PC-3 (cell line): ENCODE measurements at places on chromosomes 7 and 10.

- H3K36me3 ChIP-seq: no peaks in the 10 kb centered on the region
- H3K27ac ChIP-seq: no peak overlapping the region
- H3K4me1 ChIP-seq: peaks cover 34% of the 10 kb centered on the region
- no peak overlapping the region for H3K4me3 ChIP-seq
- no peaks in the 10 kb centered on the region for H3K27me3 ChIP-seq
Observed at GRCh38 chr10:50421026-50421719, 169.9 kb upstream of the ASAH2 start.

DNA sequence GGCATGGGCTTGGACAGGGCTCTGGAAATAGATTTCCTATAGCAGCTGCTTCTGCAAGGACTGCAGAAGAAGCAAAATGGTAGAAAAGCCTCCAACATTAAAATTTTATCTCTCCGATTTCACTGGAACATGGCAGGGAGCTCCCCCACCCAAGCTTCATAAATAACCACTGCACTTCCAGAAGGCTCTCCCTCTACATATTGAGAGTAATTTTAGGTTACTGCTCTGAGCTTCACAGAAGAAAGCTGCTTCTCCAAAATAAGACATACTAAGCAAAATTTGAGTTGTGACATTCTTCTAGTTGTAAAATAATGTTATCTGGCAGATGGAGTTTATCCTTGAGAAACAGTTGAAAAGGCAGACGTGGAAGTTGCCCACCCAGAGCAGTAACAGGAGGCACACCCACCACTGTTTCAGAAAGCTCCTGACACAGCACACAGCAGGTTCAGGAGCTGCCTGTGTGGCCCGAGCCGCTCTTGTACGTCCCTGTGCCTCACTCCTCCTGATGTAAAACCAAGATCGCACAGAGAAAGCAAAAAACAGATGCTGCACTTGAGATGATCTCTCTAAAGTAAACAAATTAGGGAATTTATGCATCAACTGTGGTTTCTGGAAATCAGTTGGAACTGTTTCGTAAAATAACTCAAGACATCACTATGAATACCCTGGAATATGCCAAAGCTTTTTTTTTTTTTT is 621.0 kb downstream of the PARD3 start:
- H3K36me3 ChIP-seq: no peaks in the 10 kb centered on the region
- H3K4me1 ChIP-seq: peaks cover 6% of the 10 kb centered on the region
- H3K4me3 ChIP-seq: no peak overlapping the region
- H3K27ac ChIP-seq: no peak overlapping the region

DNA sequence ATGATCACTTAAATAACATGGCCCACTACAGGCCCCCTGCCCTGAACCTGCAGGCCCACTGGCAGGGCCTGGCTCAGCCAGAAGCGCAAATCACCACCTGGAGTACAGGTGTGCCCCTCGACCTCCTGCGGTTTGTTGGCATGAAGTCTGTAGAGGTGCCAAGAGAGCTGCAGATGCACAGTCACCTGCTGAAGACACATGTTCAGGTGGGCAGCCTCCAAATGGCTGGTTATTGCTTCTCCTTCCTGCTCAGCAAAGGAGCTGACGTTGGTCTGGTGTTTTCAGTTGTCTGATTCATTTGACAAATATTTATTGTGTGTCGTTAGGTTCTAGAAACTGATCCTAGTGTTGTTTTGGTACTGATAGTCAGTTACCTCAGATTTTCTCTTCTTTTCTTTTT is 29.0 kb downstream of the DHTKD1 start:
- peaks cover 11% of the 10 kb centered on the region for H3K4me1 ChIP-seq
- no peaks in the 10 kb centered on the region for H3K36me3 ChIP-seq
- no peaks in the 10 kb centered on the region for H3K27me3 ChIP-seq
- peak overlapping the region; percentile 25; the same call in 1 of the 2 replicates for H3K27ac ChIP-seq

DNA sequence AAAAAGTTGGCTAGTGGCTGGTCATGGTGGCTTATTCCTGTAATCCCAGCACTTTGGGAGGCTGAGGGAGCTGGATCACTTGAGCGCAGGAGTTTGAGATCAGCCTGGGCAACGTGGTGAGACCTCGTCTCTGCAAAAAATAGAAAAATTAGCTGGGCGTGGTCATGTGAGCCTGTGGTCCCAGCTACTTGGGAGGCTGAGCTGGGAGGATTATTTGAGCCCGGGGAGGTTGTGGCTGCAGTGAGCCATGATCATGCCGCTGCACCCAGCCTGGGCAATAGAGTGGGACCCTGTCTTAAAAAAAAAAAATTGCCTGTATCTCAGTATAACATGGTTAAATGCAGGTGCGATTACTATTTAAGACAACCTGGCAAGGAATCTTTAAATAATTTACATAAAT is 61.0 kb downstream of the ADD3 start:
- H3K27ac ChIP-seq: no peak overlapping the region
- no peaks in the 10 kb centered on the region for H3K27me3 ChIP-seq
- H3K4me1 ChIP-seq: peaks cover 6% of the 10 kb centered on the region; the same call in 1 of the 2 replicates
- no peaks in the 10 kb centered on the region for H3K36me3 ChIP-seq
- no peak overlapping the region for H3K4me3 ChIP-seq
- DNase-seq: no peak

DNA sequence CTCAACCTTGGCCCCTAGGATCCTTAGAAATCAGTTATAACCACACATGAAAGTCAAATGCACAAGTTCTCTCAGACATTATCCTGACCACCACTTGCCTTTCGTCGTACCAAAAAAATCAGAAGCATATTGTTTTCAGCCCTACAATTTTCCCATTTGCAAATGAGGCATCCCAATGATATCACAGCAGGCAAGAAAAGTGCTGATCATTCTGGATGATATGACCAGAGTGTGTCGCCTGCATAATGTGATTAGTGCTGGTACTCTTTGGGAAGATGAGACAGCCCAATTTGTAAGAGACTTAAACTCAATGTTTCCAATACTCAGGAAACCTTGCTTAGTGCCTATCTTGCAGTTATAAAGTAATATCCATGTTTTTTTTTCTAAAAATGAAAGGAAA is 168.0 kb downstream of the SORCS1 start:
- no peak overlapping the region for H3K4me3 ChIP-seq
- H3K27me3 ChIP-seq: peaks cover 77% of the 10 kb centered on the region
- no peak overlapping the region for H3K27ac ChIP-seq
- H3K36me3 ChIP-seq: no peaks in the 10 kb centered on the region

GRCh38 chr7:2106924-2107323 is 125.8 kb downstream of the MAD1L1 start:
- H3K27ac ChIP-seq: no peak overlapping the region
- H3K27me3 ChIP-seq: no peaks in the 10 kb centered on the region

GRCh38 chr7:110964775-110965174 is 126.2 kb upstream of the LRRN3 start:
- no peaks in the 10 kb centered on the region for H3K4me1 ChIP-seq
- no peak overlapping the region for H3K4me3 ChIP-seq
- no peaks in the 10 kb centered on the region for H3K27me3 ChIP-seq
- no peak for DNase-seq
- no peak overlapping the region for H3K27ac ChIP-seq
- H3K36me3 ChIP-seq: no peaks in the 10 kb centered on the region

- no peaks in the 10 kb centered on the region for H3K36me3 ChIP-seq
- no peak for DNase-seq
- no peaks in the 10 kb centered on the region for H3K27me3 ChIP-seq
- no peak overlapping the region for H3K27ac ChIP-seq
Observed at GRCh38 chr7:11188529-11189310, 215.0 kb downstream of the PHF14 start.

DNA sequence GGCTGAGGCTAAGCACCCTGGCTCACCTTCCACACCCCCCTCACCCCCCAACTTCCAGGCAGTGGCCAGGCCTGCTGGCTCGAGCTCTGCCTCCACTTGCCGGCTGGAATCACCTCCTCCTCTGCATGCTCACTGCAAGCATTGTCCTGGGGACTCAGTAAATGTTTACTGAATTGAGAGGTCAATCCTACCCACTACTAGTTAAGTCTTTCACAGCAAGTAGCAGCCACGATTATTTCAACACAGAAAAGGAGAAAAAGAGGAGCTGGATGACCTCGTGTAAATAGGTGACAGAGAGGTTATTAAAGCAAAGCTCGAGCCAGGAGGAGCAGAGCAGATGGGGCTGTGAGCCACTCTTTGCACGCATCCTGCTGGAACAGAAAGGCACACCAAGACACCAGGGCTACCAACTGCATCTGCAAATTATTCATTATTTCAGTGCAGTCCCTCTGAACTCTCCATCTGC is 32.1 kb downstream of the HIPK2 start:
- no peak for DNase-seq
- H3K36me3 ChIP-seq: peaks cover 27% of the 10 kb centered on the region; the same call in 1 of the 2 replicates
- no peak overlapping the region for H3K27ac ChIP-seq
- H3K4me1 ChIP-seq: peaks cover 26% of the 10 kb centered on the region
- H3K4me3 ChIP-seq: no peak overlapping the region
- no peaks in the 10 kb centered on the region for H3K27me3 ChIP-seq

- no peaks in the 10 kb centered on the region for H3K27me3 ChIP-seq
- no peak overlapping the region for H3K4me3 ChIP-seq
Observed at GRCh38 chr10:58839771-58840170, 327.1 kb downstream of the BICC1 start.

DNA sequence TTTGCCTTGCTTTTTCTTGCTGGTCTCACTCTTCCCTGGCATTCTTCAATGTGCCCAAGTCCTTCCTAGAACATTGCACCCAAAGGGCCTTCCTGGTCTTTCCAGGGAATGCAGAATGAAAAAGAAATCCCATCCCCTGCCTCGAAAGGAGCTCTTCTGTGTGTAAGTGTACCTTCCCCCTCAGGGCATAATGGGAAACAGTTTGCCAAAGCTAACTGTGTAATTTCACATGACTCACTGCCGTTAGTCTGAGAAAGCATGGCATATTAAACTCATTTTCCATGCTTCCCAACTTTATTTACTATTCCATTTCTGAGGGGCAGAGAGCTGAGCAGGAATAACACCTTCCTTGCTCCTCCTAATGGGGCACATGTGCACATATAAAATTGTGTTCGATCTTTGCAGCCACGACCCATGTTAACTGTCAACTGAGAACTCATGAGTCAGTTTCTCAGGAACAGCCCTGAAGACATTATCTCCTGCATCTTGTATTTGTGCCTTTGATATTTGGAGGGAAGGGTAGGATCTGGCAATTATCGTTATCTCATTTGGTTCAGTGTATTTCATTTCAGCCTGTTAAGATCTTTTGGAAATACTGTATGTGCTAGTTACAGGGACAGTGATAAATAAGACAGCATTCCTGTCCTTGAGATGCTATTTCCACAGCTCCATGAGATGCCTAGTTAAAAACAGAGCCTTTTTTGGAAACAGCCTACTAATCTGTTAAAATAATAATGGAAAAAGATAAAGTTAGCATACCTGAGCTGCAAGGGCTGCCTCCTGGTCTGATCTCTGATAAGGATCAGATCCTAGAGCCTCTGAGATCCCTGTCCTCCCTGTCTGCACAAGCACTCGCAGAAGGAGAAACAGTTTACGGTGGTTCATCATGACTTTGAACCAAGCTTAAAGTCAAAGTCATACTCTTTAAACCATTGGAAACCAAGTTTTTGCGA is 42.3 kb downstream of the IKZF1 start:
- no peaks in the 10 kb centered on the region for H3K36me3 ChIP-seq
- H3K27ac ChIP-seq: no peak overlapping the region
- DNase-seq: peak; percentile 77
- H3K4me1 ChIP-seq: peaks cover 5% of the 10 kb centered on the region; the same call in 1 of the 2 replicates
- peaks cover 93% of the 10 kb centered on the region for H3K27me3 ChIP-seq

- no peak overlapping the region for H3K4me3 ChIP-seq
- DNase-seq: no peak
- peaks cover 73% of the 10 kb centered on the region for H3K36me3 ChIP-seq
- H3K27me3 ChIP-seq: no peaks in the 10 kb centered on the region
Observed at GRCh38 chr10:73366381-73367298, 8.0 kb upstream of the CFAP70 start.

- H3K27me3 ChIP-seq: no peaks in the 10 kb centered on the region
- H3K4me1 ChIP-seq: peaks cover 25% of the 10 kb centered on the region
- peak within 1 kb of the TSS; percentile 75 for H3K4me3 ChIP-seq
- DNase-seq: peak; percentile 48
- H3K27ac ChIP-seq: peak within 1 kb of the TSS; percentile 71
- no peaks in the 10 kb centered on the region for H3K36me3 ChIP-seq
Observed at GRCh38 chr10:90857635-90858460, at the start of gene HTR7. Gene HTR7, minus strand, starts transcription at chr10:90858039. Its CDS starts 368 bp downstream, at chr10:90857671.

DNA sequence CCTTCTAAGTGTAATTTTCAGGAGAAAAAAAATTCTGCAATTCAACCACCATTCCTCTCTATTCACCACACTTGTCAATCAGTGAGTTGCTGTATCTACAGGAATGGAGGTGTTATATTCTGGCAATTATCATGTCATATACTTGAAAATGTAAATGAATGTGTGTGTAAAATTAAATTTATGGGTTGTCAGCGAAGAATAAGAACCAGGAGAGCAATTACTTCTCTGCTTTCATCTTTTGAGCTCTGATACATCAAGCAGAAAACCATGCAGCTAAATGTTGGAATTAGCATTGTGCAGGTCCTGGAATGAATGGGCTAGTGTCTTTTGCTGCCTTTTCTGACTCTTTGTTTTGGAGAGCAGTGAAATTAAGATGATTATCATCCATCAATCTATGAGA is 207.6 kb downstream of the FOXP2 start:
- peaks cover 80% of the 10 kb centered on the region for H3K27me3 ChIP-seq
- no peak overlapping the region for H3K27ac ChIP-seq
- no peaks in the 10 kb centered on the region for H3K36me3 ChIP-seq
- DNase-seq: no peak
- H3K4me1 ChIP-seq: no peaks in the 10 kb centered on the region

DNA sequence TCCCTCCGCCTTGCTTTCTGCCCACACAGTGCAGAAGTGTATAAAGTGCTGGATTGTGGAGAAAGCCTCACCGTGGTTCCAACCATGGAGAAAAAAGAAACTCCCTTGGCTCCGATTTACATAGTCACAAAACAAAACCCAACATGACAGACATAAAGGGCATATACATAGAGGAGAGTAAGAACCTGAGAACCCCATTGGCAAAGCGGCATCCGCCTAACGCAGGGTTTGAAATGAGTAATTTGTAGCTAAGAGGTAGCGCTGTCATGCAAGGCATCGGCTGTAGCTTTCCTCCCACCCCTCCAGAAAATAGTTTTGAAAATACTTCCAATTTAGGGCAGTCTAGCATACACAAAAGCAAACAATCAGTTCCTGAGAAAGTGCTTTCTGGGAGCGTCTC is 126.0 kb upstream of the NRBF2 start:
- no peak overlapping the region for H3K4me3 ChIP-seq
- H3K4me1 ChIP-seq: peaks cover 16% of the 10 kb centered on the region
- no peak for DNase-seq
- H3K27me3 ChIP-seq: no peaks in the 10 kb centered on the region
- H3K27ac ChIP-seq: no peak overlapping the region
- no peaks in the 10 kb centered on the region for H3K36me3 ChIP-seq

- no peaks in the 10 kb centered on the region for H3K4me1 ChIP-seq
- H3K4me3 ChIP-seq: no peak overlapping the region
- H3K27me3 ChIP-seq: no peaks in the 10 kb centered on the region
- H3K27ac ChIP-seq: no peak overlapping the region
Observed at GRCh38 chr10:131662851-131663250, 238.0 kb upstream of the PPP2R2D start.
